ENCODE measurements at places on chromosomes 2 and 18. TPM values are rescaled to one million over a fixed set of nuclear protein-coding genes. Genes with fewer than 3 reads are reported as not detected.

DRC1 gene
- total RNA-seq, result 1.8 TPM

CHRNA1 gene
- not detected for total RNA-seq

GALR1 gene
- not detected for total RNA-seq

ALPI gene
- not detected for total RNA-seq

KCNF1 gene
- not detected for total RNA-seq

TACR1 gene
- total RNA-seq, result 0.37 TPM

UGT1A10 gene
- total RNA-seq, result not detected

POTEJ gene
- total RNA-seq, result not detected

OR6B2 gene
- not detected for total RNA-seq

TRIM43 gene
- not detected for total RNA-seq

LAMA3 gene
- 142 TPM for total RNA-seq

FLACC1 gene
- 2.0 TPM for total RNA-seq

CCBE1 gene
- 34.4 TPM for total RNA-seq

AP1S3 gene
- total RNA-seq, result 21.8 TPM

DCDC2C gene
- total RNA-seq, result not detected

SH2D6 gene
- 0.60 TPM for total RNA-seq

AFF3 gene
- 42.0 TPM for total RNA-seq

TUBA3E gene
- not detected for total RNA-seq

SCN9A gene
- 15.6 TPM for total RNA-seq

DAPL1 gene
- not detected for total RNA-seq

TOGARAM2 gene
- 7.3 TPM for total RNA-seq

RBM43 gene
- total RNA-seq, result 6.2 TPM

CD8B2 gene
- 0.10 TPM for total RNA-seq

GDF7 gene
- total RNA-seq, result 0.15 TPM

CASP10 gene
- 31.5 TPM for total RNA-seq

MYCN gene
- 0.61 TPM for total RNA-seq

GPN1 gene
- total RNA-seq, result 25.0 TPM

CHRNG gene
- not detected for total RNA-seq

GKN1 gene
- total RNA-seq, result not detected

LRATD1 gene
- total RNA-seq, result 3.3 TPM

PRLH gene
- not detected for total RNA-seq

TMEM17 gene
- 1.8 TPM for total RNA-seq

DOK1 gene
- total RNA-seq, result 26.7 TPM

ADAM23 gene
- total RNA-seq, result 3.2 TPM

EFR3B gene
- total RNA-seq, result 2.4 TPM

NRP2 gene
- total RNA-seq, result 122 TPM

PRSS56 gene
- total RNA-seq, result not detected

ABCG5 gene
- total RNA-seq, result not detected

SPEG gene
- total RNA-seq, result 7.3 TPM

All from left lung (tissue), 14 donors.